ENCODE measurements at places on chromosomes 16 and 17. TPM values are rescaled to one million over a fixed set of nuclear protein-coding genes. Genes with fewer than 3 reads are reported as not detected.

- H3K27ac ChIP-seq: no peak overlapping the region
- no peak for DNase-seq
- H3K36me3 ChIP-seq: no peaks in the 10 kb centered on the region
- no peak overlapping the region for H3K4me3 ChIP-seq
- peaks cover 22% of the 10 kb centered on the region for H3K27me3 ChIP-seq
Observed at GRCh38 chr17:49157784-49158183, 25.2 kb downstream of the B4GALNT2 start.

DNA sequence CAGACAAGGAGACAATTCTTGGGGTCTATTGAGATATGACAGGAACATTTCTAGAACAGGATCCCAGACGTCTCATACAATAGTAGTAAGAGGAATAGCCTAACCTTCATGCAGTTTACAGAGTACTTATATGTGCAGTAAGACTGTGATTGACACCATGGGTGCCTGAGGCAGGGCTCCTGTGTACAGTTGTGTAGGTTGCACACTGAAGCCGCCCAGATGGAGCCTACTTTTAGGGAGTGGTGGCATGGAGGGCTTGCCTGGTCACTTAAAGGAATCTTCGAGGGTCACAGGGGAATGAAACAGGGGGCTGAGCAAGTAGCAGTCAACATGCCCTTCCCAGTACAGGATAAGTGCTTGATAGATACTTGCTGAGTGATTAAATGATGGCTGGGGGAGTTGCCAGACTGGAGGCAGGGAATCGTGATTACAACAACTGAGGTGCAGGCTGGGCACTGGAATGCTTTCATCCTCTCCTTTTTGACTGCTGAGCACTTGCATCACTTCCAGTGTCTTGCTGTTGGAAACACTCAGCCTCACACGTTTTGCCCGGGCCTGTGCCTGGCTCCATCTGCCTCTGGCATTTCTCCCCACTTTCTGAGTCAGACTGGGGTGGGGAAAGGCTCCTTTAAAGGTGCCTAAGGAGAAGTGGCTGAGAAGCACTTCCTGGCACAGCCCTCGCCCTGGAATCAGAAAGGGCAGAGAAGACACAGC lies 71.0 kb downstream of the COPRS start:
- H3K36me3 ChIP-seq: no peaks in the 10 kb centered on the region
- H3K4me3 ChIP-seq: no peak overlapping the region
- no peak overlapping the region for H3K27ac ChIP-seq
- H3K27me3 ChIP-seq: peaks cover 14% of the 10 kb centered on the region
- H3K4me1 ChIP-seq: no peaks in the 10 kb centered on the region

DNA sequence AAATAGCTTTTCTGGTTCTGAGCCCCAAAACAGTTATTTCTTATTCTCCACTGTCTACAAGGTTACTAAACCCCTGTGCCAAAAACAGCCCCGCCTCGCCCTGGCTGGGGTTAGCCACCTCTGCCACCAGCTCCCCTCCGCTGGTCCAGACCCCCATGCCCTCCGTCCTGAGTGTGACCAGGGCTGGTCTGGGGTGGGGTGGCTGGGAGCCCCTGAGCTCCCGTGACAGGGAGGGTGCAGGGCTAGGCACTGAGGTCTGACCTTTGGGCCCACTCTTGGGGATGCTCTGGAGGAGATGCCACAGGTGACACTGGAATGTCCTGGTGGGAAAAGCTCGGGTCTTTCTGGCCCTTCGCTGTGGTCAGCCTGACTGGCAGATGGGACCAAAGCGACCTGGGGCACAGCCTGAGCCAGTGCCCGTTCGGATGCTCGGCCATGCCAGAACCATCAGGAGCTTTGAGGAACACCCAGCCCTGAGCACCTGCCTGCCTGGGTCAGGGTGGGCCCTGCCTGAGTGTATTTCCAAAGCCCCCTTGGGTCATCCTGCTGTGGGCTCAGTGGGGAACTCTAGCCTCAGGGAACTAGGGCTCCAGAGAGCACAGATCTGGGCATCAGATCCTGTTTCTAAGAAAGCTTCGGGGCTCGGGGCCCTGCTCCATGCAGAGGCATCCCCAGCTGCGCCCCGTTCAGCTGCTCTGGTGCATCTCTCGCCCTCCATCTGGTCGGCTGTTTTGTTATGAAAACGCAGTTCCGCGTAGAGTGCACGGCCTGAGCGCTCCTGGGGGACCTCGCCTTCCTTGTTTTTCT lies 72.1 kb upstream of the GNG13 start:
- no peaks in the 10 kb centered on the region for H3K4me1 ChIP-seq
- H3K27ac ChIP-seq: no peak overlapping the region
- peaks cover 2% of the 10 kb centered on the region for H3K36me3 ChIP-seq
- no peak overlapping the region for H3K4me3 ChIP-seq

DNA sequence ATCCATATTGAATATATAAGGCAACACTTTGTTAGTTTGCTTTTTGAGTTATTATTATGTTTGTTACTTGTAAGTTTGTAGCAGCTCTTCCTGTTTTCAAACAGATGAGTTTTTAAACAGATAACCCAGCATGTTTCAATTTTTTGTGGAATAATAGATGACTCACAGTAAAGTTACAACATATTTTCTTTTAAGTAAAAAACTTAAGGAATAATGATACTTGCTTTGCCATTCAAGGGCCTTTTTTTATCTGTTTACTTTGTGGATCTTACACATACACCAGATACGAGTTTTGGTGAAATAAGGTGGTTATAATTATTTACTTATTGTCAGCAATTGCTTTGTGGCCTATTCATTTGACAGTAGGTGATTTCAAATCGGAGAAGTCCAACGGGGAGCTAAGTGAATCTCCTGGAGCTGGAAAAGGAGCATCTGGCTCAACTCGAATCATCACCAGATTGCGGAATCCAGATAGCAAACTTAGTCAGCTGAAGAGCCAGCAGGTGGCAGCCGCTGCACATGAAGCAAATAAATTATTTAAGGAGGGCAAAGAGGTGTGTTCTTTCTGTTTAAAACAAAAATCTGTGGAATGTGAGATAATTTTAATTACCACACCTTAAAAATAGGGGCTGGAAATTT lies 66.3 kb downstream of the BPTF start:
- H3K27me3 ChIP-seq: no peaks in the 10 kb centered on the region
- no peak overlapping the region for H3K4me3 ChIP-seq
- peaks cover 15% of the 10 kb centered on the region for H3K4me1 ChIP-seq
- no peak for DNase-seq
- peaks cover 22% of the 10 kb centered on the region for H3K36me3 ChIP-seq
- H3K27ac ChIP-seq: peak overlapping the region; percentile 91

DNA sequence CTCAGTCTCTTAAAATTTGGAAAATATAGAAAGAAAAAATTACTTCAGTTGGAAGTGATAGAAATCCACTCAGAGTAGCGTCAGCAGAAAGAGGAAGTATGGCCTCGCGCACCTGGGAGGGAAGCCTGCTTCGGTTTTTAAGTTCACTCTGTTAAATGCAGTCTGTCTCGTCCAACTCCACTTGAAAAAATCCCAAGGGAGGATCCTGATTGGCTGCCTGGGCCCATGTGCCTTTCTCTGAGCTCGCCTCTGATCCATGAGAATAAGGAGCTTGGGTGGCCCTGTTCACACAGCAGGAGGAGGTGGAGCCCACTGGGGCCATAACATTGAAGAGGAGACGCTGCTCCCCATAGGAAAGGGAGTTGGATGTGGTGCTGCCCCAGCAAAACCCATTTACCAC lies 40.7 kb downstream of the DNAJA2 start:
- no peak overlapping the region for H3K4me3 ChIP-seq
- no peaks in the 10 kb centered on the region for H3K27me3 ChIP-seq
- no peak overlapping the region for H3K27ac ChIP-seq
- no peaks in the 10 kb centered on the region for H3K4me1 ChIP-seq

- no peaks in the 10 kb centered on the region for H3K36me3 ChIP-seq
- DNase-seq: no peak
- peaks cover 11% of the 10 kb centered on the region for H3K4me1 ChIP-seq
- no peak overlapping the region for H3K4me3 ChIP-seq
- no peaks in the 10 kb centered on the region for H3K27me3 ChIP-seq
Observed at GRCh38 chr17:49629447-49629846, 48.5 kb downstream of the SPOP start.

DNA sequence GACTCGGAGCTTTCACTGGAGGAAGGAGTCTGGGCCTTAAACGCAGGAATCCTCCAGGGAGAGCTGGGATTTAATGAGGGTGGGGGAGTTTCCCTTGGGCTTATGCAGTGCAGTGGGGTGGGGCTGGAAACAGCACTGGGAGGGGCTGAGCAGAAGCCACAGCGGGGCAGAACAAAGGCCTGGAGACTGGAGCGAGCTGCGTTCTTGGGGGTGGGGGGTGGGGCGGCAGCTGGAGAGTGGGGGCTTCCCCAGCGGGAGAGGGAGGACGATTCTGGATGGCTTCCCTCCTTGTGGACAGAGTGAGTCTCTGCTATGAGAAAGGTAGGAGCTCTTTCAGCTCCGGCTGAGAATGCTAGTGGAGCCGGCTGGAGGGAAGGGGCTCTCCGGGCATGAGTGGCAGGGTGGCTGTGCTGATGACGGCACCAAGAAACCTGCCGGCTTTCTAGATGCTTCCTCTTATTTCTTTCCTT lies 406.0 kb downstream of the SEC14L1 start:
- H3K4me3 ChIP-seq: no peak overlapping the region
- peaks cover 3% of the 10 kb centered on the region for H3K4me1 ChIP-seq
- H3K27me3 ChIP-seq: peaks cover 32% of the 10 kb centered on the region
- no peaks in the 10 kb centered on the region for H3K36me3 ChIP-seq
- no peak for DNase-seq

GRCh38 chr17:72826602-72827001 lies 265.9 kb downstream of the SLC39A11 start:
- H3K4me3 ChIP-seq: no peak overlapping the region
- peaks cover 21% of the 10 kb centered on the region for H3K36me3 ChIP-seq
- H3K27me3 ChIP-seq: peaks cover 7% of the 10 kb centered on the region
- peaks cover 14% of the 10 kb centered on the region for H3K4me1 ChIP-seq
- H3K27ac ChIP-seq: no peak overlapping the region

DNA sequence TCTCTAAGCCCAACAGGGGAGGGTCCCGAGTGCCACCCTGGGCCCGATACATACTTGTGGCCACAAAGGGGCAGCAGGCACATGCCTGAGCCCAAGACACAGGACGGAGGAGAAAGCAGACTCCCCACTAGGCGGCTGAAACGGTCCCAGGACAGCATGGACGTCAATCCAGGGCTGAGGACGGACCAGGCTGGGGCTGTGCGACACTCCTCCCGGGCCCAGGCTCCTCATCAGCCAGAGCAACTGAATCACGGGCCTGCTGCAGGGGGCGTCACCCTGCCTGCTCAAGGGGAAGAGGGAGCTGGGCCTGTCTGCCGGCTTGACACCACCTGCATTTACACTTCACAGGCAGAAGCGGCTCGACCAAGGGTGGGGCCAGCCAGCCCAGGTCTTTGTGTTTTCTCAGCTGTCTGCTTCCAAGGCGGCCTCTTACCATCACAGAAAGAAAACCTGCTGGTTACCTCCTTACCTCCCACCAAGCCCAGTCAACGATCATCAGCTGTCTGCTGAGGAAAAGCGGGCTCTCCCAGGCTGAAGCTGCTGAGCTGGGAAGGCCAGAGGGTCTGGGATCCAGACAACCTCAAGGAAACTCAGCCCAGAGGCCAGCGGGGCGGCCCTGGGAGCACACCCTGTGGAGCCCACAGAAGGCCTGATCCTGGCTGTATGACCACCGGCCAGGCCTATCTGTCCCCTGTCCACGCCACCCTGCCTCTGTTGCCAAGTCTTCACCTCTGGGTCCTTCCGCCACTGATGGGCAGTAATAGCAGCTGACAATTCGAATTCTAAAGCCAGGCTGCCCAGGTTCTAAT lies 26.4 kb downstream of the KIFC3 start:
- peaks cover 5% of the 10 kb centered on the region for H3K27me3 ChIP-seq
- H3K27ac ChIP-seq: peak overlapping the region; percentile 15
- H3K4me1 ChIP-seq: peaks cover 10% of the 10 kb centered on the region
- no peak overlapping the region for H3K4me3 ChIP-seq
- DNase-seq: peak; percentile 71

DNA sequence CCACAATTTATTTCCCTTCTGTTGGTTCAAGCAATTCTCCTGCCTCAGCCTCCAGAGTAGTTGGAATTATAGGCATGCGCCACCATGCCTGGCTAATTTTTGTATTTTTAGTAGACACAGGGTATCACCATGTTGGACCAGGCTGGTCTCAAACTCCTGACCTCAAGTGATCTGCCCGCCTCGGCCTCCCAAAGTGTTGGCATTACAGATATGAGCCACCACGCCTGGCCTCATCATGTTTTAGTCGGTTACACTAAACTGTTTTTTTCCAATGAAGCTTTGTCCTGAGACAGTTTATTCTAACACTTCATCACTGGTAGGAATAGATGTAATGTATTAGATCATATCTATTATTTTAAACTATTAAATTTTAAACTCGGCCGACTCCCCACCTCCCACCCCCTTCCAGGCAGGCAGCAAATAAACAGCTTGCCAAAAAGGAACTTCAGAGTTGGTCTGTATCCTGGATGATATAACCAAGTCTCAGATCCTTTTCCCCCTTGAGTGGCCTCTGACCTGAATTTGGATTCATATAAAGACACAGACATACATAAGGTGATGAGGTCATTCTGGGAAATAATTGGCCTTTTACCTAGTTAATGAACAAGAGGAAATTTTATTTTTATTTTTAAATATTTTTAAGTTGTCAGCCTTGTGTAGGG lies 18.4 kb upstream of the CORO6 start:
- no peaks in the 10 kb centered on the region for H3K27me3 ChIP-seq
- H3K27ac ChIP-seq: no peak overlapping the region
- H3K4me3 ChIP-seq: no peak overlapping the region
- DNase-seq: no peak

GRCh38 chr16:276426-277077 lies 808 bp upstream of the RGS11 start:
- DNase-seq: no peak
- H3K4me1 ChIP-seq: peaks cover 2% of the 10 kb centered on the region
- peaks cover 32% of the 10 kb centered on the region for H3K27me3 ChIP-seq
- H3K36me3 ChIP-seq: no peaks in the 10 kb centered on the region

DNA sequence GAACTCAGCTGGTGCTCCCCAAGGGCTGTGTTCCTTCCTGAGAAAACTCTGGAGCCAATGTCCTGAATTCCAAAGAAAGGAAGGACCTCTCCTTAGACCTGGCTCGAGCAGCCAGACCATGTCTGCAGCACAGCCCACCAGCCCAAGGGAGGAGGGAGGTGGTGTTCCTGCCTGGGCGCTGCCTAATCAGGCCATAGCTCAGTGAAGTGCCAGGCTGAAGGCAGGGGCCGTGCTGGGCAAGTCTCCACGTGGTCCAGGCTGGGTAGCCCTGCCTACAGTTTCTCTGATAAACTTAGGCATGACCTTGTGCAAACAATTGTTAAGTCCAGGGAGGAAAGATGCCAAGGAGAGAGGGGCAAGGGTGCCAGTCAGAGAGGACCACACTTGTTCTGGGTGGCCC lies 76.8 kb downstream of the MPRIP start:
- no peaks in the 10 kb centered on the region for H3K27me3 ChIP-seq
- no peak for DNase-seq
- H3K4me3 ChIP-seq: no peak overlapping the region
- H3K4me1 ChIP-seq: peaks cover 7% of the 10 kb centered on the region
- no peaks in the 10 kb centered on the region for H3K36me3 ChIP-seq

DNA sequence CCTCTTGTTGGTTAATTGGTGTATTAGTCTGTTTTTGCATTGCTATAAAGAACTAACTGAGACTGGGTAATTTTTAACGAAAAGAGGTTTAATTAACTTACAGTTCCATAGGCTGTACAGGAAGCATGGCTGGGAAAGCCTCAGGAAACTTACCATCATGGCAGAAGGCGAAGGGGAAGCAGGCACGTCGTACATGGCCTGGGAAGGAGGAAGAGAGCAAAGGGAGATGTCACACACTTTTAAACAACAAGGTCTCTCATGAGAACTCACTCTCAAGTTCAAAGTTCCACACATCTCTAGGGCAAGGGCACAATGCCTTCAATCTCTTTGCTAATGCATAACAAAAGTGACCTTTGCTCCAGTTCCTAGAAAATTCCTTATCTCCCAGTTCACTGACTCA lies 125.0 kb upstream of the IRX5 start:
- peaks cover 3% of the 10 kb centered on the region for H3K27me3 ChIP-seq
- no peak for DNase-seq
- no peaks in the 10 kb centered on the region for H3K36me3 ChIP-seq
- no peak overlapping the region for H3K27ac ChIP-seq
- H3K4me1 ChIP-seq: peaks cover 4% of the 10 kb centered on the region

HS3ST3B1 gene
- total RNA-seq: 14.2 TPM

ST6GALNAC2 gene
- total RNA-seq: 1.2 TPM

RAB11FIP3 gene
- 92.7 TPM for total RNA-seq
